ENCODE measurements at places on chromosomes 12 and 14.

DNA sequence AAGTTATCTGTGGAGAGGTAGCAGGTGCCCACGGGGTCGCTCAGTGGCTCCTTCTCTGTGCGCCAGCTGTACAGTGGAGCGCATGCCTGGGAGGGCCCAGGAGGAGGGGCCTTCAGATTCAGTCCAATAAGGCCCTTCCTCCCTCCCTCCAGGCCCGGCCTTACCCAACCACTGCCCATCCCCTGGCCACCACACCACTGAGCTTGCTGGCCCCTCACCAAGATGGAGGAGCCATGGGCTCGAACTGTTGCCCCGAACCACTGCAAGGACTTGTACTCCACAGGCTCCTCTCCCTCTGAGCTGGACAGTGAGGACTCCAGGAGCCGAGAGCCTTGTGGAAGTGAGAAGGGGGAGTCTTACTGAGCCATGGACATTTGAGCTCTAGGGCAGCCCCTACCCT, 9.8 kb downstream of the ITGA5 start:
- no peak for DNase-seq

- DNase-seq, result peak; percentile 83
Measured at GRCh38 chr14:26841920-26842741, 244.3 kb upstream of the NOVA1 start.

- DNase-seq, result no peak
Measured at GRCh38 chr12:32706335-32707024, 27.4 kb downstream of the DNM1L start.

DNA sequence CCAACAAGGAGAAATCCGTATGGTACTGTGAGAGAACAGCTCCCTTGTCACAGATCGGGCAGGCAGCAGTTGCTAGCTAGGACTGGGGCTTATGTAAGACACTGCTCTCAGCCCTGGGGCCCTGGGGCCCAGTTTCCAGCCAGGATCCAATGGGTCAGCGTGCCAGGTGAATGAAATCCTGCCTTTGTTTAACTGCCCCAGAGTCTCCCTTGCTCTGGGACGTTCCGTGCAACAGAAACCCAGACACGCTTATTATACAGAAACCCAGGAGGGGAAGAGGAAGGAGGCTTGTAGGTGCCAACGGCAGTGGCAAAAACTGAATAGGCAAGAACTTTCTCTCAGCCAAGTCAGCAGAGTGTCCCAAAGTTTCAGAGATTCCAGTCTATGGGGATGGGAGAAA, 110.6 kb downstream of the DIO2 start:
- no peak for DNase-seq

GRCh38 chr12:75888874-75889613, 142.5 kb downstream of the PHLDA1 start:
- DNase-seq, result no peak

DNA sequence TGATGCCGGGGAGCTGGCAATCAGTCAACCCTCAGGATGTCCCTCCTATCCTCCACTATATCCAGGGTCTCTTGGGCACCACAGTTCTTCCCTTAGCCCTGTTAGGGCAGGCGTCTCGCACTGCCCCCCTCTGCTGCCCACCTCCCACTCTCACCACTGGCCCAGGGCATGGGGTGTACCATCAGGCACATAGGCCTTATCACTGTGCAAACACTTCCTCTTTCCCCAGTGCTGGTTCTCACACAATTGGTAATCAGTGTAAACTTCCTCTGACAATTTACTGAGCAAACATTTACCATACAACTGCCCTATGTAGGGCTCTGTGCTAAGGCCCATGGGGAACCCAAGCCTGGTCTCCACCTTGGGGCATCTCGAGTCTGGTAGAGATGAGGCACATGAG, 20.1 kb upstream of the TMED10 start:
- no peak for DNase-seq

- DNase-seq, result no peak
Measured at GRCh38 chr12:14410841-14411569, 45.5 kb downstream of the ATF7IP start.

DNA sequence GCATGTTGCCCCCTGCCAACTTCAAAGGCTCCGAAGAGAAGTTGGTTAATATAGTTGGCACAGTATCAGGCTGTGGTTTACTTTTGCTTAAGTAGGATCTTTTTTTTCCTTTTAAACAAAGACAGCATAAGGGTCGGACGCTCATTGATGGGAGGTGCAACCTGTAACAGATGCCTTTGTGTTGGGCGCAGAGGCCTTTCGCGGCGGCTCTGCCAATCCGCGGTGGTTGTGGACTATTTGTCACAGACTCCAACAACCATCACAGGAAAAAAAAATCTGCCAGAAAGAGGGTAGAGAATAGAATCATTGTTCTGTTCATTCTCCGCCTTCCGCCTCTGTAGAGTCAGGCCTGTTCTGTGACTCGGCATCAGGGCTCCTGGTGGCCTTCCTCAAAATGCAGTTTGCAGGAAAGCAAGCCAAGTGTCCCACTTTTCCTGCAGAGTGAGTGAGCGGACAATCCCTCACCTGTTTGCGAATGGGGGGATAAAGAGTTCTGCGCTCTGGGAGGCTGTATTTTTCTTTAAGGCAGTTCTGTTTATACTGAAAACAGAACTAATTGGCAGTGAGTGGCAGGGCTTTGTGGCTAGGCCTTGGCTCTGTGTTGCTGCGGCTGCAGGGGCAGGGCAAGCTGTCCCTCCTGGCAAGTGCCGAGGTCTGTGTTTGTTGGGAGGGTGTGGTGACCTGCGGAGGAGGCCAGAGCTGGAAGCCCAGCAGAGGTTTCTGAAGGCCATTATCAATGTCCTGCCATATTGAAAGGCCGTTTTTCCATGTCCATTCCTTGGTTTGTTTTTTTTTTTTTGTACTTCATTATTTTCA, 83.0 kb upstream of the PIWIL1 start:
- no peak for DNase-seq

GRCh38 chr14:29734732-29735131, 192.9 kb downstream of the PRKD1 start:
- DNase-seq, result no peak

- no peak for DNase-seq
Measured at GRCh38 chr12:125861299-125862281, 796.4 kb downstream of the AACS start.

DNA sequence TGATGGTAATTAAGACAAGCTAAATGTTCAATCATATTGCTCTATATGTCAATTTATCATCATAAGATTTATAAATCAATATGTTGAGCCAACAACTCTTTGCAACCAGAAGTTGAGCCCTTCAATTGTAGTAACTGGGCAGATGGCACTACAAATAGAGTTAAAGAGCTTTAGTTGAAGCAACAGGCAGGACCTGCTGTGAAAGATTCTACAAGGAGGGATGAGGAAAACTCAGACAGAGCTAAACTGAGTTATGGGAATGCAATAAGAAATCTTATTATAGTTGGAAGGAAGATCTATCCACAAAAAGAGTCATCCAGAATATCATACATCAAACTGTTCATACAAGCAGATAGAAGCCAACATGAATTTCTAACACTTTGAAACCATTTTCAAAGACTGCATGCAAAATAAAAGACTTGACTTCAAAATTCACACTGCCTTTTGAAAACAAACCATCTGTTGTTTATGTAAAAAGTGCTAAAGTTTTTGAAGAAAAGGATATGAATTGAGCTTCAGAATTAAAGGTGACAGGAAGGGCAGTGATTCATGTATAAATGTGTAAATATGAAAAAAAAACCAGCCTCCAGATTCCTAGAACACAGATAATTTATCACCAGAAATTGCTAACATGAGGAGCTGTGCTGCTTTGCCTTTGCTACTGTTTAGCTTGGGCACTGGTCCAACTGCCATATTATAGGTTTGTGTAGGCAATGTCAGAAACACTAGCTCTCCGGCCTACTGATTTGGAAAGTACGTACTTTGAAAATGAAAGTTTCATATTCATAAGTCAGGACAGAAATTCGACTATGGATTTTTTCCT, 133.2 kb downstream of the SLC35F4 start:
- no peak for DNase-seq

DNA sequence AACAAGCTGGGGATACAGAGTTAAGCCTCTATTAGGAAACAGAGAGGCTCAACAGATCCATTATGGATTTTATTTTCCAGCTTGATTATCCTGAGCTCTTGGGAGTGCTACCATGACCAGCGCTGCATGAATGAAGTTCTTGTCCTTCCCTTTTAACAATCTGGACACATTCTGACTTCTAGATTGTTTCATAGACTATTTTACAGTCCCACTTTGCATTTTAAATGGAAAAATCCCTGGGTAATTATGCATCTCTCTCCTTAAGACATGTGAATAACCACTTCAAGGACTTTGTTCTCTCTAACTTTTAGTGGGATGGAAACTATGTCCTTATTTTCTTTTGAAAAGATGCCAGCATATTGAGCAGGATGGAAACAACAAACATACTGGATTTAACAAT, 2.0 kb downstream of the CCDC198 start:
- no peak for DNase-seq

DNA sequence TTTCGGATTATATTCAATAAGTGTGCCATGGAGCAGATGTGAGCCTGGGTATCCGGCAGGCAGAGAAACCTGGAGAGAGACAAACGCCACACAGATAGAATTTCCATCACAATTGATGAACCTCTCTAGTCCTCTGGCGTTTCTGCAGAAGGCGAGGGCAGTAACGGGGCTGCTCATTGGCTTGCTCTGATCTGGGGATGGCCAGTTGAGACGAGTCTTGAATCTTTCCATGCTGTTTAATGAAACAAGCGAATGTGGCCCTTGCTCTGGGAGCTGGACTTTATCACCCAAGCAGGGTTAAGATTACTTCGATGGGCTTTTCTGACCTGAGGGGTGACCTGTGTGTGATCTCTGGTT, 42.4 kb upstream of the CLMN start:
- no peak for DNase-seq

GRCh38 chr12:47782372-47782770, 9.3 kb downstream of the SLC48A1 start:
- no peak for DNase-seq

- peak; percentile 15 for DNase-seq
Measured at GRCh38 chr14:29016050-29016900, 249.7 kb downstream of the FOXG1 start.

- no peak for DNase-seq
Measured at GRCh38 chr12:92546635-92547348, 156.0 kb upstream of the PLEKHG7 start.

DNA sequence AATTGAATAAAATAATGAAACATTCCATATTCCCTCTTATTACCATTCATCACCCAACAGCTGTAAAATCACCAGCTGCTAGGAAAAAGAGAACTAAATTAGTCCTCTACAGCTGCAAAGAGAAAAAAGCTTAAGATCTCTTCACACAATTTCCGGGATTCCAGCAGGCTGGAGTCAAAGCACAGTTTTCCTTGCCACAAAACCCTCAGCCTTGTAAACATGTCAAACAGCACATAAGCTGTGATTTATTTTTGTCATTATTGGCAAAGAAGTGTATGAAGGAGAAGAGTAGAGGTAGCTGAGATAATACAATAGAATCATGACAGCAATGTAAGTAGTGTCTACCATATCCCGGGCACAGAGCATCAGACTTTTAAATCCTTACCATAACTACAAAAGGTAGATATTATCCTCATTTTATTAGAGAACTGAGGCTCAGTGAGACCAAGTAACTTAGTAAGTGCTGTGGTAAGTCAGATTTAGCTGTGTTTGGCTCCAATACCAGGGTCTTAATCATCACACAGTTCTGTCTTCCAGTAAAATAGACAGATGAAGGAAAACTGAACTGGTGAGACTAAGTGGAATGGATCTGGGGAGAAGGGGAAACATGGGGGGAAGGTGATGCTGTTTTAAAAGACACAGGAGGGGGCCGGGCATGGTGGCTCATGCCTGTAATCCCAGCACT, 57.3 kb downstream of the NTN4 start:
- peak; percentile 84 for DNase-seq

DNA sequence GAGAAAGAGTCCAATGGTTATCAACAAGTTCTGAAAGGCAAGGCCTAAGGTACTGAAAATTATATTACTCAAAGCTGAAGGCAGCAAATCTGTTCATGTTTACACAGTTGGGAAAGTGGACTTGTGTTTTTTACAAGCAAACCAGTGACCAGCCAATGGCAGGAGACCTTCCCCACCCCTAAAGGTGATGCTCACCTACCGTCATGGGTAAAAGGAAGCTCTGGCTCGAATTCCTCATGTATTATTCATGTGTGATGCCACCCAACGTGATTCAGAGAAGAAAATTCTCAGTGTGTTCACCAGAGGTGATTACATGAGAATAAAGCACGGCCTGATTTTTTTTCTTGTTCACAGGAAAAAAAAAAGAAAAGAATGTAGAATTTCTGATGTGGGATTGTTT, 1161.2 kb upstream of the SEL1L start:
- DNase-seq, result no peak

DNA sequence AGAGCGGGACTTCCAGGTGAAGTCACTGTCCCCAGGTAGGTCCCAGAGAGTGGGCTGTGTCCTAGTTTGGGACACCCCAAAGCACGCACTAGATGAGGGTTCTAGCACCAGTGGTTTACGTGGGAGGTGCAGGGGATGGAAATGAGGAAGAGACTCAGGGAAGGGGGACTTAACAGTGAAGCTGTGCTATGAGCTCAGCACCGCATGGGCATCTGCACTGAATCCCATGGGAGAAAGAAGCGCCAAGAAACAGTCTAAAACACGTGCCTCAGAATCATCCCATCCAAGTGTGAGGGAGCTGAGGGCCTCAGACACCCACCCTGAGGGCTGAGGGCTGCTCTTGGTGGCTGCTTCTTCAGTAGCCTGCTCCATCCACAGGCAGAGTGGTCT, 71.5 kb upstream of the ZFP36L1 start:
- no peak for DNase-seq

DNA sequence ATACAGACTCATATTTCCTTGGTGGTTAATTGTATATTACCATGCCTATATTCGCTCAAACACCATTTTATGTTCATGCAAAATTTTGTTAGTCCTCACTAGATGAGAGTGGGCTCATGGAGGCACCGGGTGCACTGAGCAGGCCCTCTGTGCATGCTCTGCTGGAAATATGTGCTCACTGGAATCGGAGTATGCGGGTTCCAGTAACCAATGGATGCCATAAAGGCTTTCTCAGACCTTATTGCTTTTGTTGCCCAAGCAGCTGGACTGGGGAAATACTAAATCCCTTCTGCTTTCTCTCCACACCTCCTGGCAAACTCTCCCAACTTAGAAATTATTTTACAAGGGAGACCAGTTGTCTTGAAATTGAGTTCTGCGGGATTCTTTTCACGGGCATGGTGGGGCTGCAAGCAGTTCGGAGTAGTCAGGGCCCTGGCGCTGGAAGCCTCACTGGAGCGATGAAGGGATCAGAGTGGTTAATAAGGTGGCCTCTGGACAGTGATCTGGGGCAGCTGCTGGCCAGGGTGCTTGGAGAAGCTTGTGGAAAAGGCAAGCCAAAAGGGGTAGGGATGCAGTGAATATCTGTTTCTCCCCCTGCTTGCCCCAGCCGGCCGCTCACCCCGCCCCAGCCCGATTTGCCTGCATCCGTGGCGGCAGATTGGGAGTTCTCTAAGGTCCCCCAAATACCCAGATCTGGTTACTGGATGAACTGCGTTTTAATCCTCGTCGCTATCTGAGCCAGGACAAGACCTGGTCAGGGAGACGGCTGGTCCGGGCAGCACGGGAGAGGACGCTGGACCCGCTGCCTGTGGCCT, 7.4 kb upstream of the HOXC6 start:
- DNase-seq, result no peak

- DNase-seq, result no peak
Measured at GRCh38 chr12:40313928-40314327, 89.1 kb downstream of the LRRK2 start.

GRCh38 chr12:129693731-129694130, 210.1 kb downstream of the TMEM132D start:
- no peak for DNase-seq
